ENCODE measurements at places on chromosomes 3 and 15. TPM values are rescaled to one million over a fixed set of nuclear protein-coding genes. Genes with fewer than 3 reads are reported as not detected.

DNA sequence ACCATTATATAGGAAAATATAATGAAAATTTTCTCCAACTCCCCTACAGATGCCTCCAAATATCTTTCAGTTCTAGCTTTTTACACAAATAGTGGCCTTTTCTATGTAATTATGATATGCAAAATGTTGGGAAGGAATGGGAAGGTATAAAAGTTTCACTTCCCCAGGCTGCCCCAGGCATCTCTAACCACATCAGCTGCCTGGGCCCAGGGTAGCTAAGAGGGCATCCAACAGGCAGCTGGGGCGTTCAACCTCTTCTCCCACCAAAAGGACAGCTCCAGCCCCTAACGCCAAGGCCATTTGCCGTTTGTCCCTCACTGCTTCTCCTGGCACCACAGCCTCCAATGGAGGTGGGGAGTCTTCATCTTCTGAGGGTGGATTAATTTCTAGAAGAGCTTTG lies 188.1 kb upstream of the TSC22D2 start:
- DNase-seq = no peak

DNA sequence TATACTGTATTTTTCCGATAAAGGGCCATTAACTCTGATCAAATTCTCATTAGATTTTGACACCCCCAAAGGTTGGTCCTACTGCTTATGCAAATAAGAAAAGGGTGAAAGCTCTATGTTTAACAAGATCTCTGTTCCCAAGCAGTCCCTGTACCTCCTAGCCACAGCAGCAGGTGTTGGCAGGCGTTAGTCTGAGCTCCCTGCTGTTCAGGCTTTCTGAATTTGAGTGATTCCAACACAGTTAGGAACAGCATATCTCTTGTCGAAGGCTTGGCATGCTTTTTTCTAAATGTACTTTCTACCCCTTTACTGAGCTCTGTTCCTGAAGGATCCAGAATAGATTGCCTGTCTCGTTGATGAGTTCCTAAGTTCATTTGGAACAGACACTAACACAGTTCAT lies 42.3 kb downstream of the MITF start:
- DNase-seq = no peak

GRCh38 chr3:141530415-141530768 lies 43.6 kb downstream of the RASA2 start:
- no peak for DNase-seq

Gene FRMD5
- not detected for total RNA-seq

Gene GOLIM4
- 46.2 TPM for total RNA-seq

Gene FGF7
- 127 TPM for total RNA-seq

Gene GOLGA8T
- 2.1 TPM for total RNA-seq

Gene AMOTL2
- 197 TPM for total RNA-seq

- no peak for DNase-seq
Measured at GRCh38 chr3:55009372-55009771, 81.5 kb upstream of the LRTM1 start.

- no peak for DNase-seq
Measured at GRCh38 chr3:136428167-136428566, 178.0 kb downstream of the PCCB start.

Gene SPINK8
- not detected for total RNA-seq

Gene APOD
- 616 TPM for total RNA-seq

Gene GATM
- total RNA-seq = 10.0 TPM

DNA sequence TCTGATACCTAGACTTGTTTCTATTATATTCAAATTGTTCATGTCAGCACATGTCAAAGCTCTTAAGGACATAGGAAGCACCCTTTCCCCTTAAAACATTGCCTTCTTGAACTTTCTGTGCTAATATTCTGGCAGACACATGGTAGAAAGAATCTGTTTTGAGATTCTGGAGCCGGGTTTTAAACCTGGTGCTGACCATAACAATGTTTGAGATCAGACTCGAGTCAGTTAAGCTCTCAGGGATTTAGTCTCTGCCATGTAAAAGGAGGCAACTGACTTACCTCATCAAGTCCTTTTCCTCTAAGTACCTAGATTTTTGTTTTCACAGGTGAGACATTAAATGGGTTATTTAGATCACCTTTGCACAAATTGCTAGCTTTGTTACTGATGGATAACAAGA lies 38.9 kb downstream of the RBMS3 start:
- DNase-seq = no peak

Gene C3orf85
- total RNA-seq = not detected

- DNase-seq = no peak
Measured at GRCh38 chr3:108412121-108412750, 98.2 kb downstream of the MYH15 start.

Gene SUMF1
- total RNA-seq = 50.6 TPM

DNA sequence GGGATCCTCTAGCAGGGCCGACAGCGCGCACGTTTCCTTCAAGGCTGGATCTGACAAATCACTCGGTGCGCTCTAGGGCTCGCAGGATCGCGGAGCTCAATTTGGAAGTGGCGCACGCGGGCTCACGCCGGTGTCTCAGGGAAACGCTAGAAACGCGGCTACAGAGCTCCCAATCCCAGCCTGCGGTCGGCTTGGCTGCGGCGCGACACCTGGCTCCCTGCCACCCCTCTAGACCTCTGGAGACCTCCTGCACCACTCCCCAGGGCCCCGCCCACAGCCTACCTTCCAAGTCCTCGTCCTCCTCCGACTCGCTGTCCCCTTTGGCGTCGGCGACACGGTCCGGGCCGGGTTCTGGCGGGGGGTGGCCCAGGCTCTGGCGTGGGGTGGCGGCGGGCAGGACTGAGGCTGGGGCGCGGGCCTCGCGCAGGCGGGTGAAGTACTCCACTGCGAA lies 596 bp downstream of the PRKAR2A start:
- DNase-seq = peak; percentile 42
